ENCODE measurements at places on chromosomes 12 and 14.

- peak; percentile 24 for DNase-seq
Observed at GRCh38 chr12:100672075-100672592, 98.7 kb downstream of the GAS2L3 start.

DNA sequence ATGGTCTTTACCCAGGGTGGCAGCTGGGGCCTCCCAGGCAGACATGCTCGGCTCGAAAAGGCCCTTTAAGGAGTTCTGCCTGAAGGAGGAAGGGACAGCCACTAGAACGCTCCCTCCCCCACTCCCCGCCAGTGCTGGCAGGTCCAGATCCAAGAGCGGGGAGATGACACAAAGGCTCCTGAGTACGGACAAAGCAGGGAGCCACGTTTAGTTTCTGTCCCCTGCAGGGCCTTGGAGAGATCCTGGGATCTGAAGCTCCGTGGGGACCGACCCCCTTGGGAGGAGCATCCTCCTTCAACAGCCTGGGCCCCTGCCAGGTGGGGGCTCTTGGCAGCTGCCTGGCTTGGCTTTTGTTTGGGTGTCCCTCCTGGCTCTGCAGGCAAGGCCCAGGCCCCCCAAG lies 89.7 kb downstream of the ESRRB start:
- no peak for DNase-seq

- DNase-seq, result no peak
Observed at GRCh38 chr14:58884442-58884841, 246.7 kb downstream of the DACT1 start.

- peak; percentile 58 for DNase-seq
Observed at GRCh38 chr14:65164068-65164824, 61.9 kb upstream of the MAX start.

GRCh38 chr12:2283916-2284315 lies 231.1 kb downstream of the CACNA1C start:
- peak; percentile 87 for DNase-seq

GRCh38 chr14:89927186-89927865 lies 27.2 kb downstream of the EFCAB11 start:
- DNase-seq, result no peak

- DNase-seq, result no peak
Observed at GRCh38 chr12:113610698-113611097, 139.0 kb upstream of the LHX5 start.

GRCh38 chr14:68133856-68134255 lies 314.3 kb downstream of the RAD51B start:
- DNase-seq, result no peak

- no peak for DNase-seq
Observed at GRCh38 chr14:72253503-72253902, 321.3 kb downstream of the RGS6 start.
